ENCODE measurements at places on chromosomes 1 and 21.

DNA sequence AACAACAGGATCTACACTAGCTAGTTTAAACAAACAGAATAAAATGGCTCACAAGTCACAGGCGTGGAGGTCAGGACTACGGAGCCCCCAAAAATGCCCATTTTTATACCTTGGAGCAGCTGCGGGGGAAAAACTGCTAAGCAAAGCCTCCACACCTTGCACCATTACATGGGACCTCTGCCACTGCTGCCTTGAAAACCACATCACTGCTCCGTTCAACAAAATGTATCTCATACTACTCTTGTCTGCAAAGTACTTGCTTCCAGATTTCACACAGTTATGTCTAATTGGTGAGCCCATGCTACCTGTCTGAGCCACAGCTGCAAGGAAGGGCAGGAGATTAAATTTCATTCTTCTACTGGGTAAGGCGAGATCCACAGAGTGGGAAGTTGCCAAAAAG lies 24.4 kb downstream of the MRPL39 start:
- no peak for DNase-seq

GRCh38 chr1:223702735-223703667 lies 9.3 kb upstream of the CAPN2 start:
- DNase-seq: no peak

GRCh38 chr1:27649306-27649635 lies 14.3 kb upstream of the FGR start:
- no peak for DNase-seq

GRCh38 chr1:113928187-113928930 lies 765 bp upstream of the HIPK1 start:
- DNase-seq: no peak

GRCh38 chr1:43441166-43441893 lies 12.4 kb downstream of the HYI start:
- no peak for DNase-seq

DNA sequence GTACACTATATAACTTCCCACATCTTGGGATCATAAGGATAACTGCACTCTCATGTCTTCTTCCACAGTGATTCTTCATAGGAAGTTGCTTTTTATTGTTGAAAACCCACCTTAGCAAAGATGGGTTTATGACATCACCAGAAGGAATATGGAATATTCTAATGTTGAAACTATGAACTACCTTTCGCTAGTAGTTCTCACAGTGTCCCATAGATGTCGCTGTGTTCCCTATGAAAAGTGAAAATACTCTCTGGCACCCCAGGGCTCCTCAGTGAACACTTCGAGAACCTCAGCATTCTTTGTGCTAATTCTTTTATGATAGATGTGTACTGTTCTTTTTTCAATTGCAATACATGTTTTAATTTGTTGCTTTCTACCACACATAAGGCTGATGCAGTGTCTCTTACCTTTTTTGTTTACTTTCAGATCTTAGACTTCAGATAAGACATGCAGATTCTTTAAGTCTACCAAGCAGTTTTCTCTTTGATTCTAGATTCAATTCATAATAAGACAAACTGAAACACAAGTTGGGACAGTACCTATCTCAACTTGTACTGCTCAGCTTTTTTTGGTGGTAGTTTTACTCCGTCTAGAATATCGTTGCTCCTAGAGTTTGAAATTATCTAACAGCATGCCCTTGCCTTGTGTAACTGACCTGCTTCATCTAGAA lies 90.8 kb downstream of the GTF2B start:
- DNase-seq: no peak

DNA sequence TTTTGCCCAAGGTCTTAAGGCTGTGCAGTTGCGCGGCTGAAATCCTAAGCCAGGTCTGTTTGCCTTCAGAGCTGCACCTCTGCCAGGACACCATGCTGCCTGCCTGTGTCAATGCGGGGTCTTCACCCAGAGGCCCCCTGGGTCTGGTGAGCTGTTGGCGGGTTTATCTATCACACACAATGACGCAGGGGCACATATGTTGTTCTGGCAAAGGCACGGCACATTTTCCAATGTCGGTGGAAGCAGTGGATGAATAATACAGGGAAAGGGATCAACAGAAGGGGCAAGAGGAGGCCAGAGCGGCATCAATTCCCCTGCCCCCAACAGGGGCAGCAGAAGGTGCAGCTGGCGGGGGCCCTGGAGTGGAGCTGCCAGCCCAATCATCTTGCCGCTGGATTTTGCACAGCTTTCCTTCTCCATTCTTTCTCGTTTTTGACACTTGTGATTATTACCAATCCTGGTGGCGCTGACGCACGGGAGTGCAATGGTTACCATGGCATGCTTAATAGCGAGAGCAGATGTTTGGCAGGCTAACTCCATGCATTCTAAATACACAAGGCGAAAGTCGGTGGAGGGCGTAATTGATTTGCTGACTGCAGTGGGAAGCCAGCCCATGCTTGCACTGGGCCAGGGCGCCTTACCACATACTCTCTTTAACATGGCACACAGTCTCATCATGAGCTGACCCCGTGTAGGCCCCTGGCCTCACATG lies 45.8 kb upstream of the CYP2J2 start:
- DNase-seq: no peak

GRCh38 chr1:239868058-239868832 lies 223.4 kb upstream of the FMN2 start:
- DNase-seq: no peak

- no peak for DNase-seq
Measured at GRCh38 chr1:224182057-224182865, 779 bp upstream of the DEGS1 start.

DNA sequence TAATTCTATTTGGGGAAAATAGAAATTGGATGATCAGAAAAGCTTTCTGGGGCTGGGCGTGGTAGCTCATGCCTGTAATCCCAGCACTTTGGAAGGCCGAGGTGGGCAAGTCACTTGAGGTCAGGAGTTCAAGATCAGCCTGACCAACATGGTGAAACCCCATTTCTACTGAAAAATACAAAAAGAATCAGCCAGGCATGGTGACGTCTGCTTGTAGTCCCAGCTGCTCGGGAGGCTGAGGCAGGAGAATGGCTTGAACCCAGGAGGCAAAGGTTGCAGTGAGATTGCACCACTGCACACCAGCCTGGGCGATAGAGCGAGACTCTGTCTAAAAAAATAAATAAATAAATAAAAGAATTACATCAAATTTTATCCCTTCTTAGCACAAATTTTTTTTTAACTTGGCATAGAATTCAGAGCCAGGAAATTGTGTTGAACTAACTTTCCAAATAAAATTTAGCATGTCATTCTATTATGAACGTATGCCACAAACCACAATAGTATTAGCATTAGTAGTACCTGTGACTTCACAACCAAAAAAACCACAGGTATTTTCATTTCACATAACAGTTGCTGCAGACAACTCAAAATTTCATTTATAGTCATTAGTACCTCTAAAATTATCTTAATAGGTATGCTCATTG lies 4.5 kb upstream of the ANKRD13C start:
- DNase-seq: no peak

- no peak for DNase-seq
Measured at GRCh38 chr1:6776895-6777294, 8.4 kb upstream of the CAMTA1 start.

DNA sequence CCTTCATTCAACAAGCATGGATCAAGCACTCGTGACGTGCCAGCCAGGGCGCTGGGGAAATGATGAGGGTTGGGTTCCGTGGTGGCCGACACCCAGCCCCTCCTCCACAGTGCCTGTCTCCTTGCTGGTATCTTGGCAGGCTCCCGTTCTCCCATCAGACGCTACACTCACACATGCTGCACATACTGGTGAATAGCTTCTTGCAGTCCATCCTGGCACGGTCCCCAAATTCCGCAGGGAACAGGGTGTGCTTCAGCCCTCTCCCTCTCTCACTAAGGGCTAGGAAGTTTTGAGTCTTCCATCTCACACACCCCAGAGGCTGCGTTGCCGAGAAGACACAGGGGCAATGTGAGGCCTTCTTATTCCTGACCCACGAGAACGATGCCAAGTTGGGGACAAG lies 10.1 kb upstream of the MEF2D start:
- DNase-seq: peak; percentile 81

DNA sequence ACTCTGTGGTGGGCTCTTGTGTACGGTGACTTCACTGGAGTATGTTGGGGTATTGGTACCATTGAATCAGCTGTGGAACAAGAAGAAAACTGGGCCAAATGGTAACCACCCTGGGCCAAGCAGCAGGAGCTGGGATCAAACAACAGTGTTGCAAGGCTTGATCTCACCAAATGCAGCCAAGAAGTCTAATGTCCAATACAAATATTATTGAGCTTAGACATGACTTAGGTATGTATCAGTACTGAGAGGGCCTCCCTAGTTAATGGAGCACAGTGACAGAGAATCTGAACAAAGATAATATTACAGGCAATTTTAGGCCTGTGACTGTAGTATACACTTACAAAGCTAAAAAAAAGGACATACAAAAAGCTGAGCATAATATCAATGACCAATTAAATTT lies 604.8 kb downstream of the PLA2G4A start:
- no peak for DNase-seq

GRCh38 chr21:29430576-29430975 lies 131.9 kb downstream of the BACH1 start:
- no peak for DNase-seq

DNA sequence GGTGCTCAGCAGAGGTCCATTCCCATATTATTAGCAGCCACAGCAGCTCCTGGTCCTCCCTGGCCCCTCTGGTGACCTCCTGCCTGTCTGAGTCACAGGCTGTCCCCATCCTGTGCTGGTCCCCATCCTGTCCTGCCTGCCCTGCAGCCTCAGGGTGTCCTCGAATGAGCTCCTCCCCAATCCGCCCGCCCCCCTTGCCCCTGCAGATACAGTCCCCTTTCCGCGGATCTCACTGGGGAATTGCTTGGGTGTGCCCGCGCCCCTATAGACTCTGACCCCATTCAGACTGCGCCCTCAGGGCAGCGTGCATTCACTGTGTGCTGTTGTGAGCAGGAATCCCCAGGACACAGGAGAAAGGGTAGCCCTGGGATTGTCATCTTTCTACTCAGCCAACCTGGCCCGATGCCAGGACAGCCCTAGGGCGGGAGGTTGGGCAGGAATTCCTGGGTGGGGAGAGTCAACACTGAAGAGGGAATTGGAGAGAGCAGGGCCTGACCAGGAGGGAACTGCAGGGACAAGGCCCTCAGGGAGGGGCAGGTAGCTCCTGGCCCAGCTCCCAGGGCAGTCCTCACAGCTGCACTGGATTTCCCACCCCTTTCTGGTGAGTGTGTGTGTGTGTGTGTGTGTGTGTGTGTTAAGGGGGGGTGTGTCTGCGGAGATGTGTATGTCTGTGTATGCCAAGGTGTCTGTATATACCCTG lies 1.1 kb upstream of the GUCA2A start:
- no peak for DNase-seq

GRCh38 chr1:109529881-109530456 lies 9.7 kb upstream of the GPR61 start:
- DNase-seq: peak; percentile 61

DNA sequence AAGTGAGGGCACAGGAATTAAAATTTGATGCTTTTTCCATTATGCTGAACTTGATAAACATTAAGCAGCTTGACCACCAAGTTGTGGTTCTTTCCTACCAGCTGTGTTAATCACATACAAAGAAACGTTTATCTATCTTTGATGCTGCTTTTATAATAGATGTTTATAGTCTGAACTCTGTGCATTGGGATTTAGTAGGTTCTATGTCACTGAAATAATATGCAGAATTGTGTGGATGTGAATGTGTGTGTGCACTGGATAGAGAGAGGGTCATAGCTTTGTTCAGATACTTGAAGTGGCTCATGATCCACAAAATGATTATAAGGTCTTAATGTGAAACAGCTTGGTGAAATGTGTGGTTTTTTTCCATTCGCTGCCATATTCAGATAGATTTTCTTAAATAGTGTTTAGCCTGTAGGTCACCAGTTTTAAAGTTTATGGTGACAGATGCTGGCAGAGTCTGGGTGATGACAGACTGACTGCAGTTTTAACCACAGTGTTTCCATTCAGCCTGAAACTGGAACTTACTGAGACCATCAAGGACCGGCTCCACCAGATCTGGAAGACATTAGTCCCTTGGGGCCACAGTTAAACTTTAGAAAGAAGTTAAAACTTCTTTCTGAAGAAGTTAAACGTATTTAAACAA lies 10.2 kb downstream of the DDI2 start:
- DNase-seq: no peak

DNA sequence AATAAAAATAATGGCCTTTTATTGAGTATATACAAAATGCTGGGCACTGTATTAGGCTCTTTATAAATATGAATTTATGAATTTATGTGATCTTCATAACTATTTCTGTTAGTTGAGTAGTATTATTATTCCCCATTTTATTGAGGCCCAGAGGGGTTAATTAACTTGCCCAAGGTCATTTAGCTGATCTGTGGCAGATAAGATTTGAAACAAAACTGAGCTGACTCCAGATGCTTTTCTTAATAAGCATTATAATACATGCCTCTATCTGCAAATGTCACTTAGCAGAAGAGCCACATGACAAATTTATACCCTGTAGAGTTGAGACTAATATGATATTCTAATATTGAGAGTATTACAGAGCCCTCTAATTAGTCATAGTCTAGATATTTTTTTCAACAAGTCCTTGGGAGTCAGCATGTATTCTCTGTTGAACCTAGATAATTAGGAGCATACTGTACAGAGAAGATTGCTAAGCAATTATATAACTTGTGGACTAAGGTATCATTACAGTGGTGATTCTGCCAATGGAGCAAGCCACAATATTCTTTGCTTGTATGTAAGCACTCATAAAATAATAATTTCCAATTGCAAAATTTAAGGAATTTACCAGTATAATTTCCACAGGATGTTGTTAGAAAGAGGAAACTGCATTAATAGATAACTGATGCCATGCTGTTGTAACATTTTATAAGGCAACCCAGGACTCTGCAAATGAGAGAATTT lies 112.0 kb downstream of the LRRC40 start:
- no peak for DNase-seq

GRCh38 chr1:205783904-205784303 lies 8.6 kb upstream of the RAB29 start:
- DNase-seq: no peak

GRCh38 chr1:101259744-101260148 lies 22.9 kb downstream of the S1PR1 start:
- no peak for DNase-seq

DNA sequence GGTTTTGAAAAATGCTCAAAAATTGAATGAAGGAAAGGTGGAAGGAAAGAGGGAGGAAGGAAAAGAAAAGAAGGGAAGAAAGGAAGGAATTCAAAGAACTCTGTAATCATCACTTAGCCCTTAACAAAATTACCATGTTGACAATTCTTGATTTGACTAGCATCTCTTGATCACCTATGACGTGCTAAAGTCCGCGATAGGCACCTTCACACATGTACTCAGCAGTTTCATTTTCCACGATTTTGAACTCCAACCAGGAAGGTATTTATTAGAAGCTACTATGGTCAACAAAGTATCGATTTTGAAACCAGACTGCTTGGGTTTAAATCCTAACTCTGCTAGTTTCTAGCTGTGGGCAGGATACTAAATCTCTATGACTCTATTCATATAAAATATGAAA lies 146.9 kb downstream of the DAB1 start:
- DNase-seq: no peak

GRCh38 chr1:223831755-223832636 lies 13.8 kb downstream of the TP53BP2 start:
- no peak for DNase-seq

All from caudate nucleus (tissue), 63 donors.